PC-3 (cell line): ENCODE measurements at places on chromosomes 16 and 17.

DNA sequence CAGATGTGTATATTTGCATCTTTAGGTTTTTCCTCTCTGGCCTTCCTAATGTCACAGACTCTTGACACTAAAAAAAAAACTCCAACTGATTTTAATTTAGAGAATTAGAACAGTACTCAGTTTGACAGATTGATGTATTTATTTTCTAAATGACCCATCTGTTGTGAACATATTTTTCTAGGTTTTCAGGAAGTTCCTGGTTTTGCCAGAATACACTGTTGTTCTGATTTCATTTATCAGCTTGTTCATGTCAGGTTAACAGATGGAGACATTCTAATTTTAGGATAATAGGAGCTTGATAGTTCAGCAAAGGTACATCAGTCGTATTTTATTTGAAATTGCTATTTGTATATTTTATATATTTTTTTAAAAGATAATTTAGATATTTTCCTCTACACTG, 133.4 kb downstream of the TANC2 start:
- no peak for DNase-seq

GRCh38 chr16:85707528-85708095, 18.9 kb upstream of the GINS2 start:
- no peak for DNase-seq

DNA sequence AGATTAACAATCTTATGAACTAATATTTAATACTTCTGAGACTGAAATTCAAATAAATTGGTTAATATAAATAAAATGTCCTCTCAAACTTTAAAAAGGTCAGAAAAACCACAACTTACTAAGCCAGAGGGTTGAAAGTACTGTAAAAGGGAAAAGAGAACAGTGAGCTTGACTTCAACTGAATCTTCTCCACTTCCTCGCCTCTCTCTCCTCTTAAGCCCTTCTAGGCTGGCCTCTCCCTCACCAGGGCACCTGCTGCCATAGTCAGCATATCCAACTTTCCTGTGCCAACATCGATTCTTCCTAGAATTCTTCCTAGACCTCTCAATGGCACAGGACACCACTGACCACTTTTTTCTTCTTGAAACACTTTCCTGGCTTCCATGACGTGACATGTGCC, 19.4 kb downstream of the GNA13 start:
- DNase-seq = no peak

DNA sequence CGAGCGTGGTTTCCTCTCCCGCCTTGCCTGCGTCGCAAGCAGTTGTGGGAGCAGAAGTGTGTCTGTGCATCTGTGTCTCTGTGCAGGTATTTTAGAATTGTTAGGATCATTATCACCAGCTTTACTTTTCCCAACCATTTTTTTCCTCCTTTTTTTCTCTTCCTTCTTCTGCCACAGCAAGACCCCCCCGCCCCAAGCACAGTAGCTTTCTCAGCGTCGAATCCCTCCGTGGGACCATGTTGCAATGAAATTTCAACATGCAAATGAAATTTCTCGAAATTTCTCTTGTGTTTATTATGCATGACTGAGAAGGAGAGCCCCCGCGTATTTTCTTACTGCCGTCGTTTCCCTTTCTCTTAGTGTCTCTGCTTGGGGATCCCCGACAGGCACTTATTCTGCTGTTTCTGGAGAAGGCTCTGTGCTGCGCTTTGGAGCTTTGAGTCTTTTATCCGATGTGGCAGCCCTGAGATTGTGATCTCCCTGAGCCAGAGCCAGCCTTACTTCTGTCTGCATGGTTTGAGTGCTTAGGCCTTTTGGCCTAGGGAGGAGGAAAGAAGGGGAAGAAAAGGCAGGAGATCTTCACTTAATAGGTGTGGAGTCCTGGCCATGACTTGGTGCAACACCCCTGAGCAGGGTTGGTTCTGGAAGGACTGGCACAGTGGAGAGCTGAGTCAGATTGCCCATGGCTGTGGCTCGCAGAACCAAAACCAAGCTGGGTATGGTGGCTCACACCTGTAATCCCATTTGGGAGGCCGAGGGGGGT, 5.0 kb downstream of the ARMC7 start:
- DNase-seq = no peak

DNA sequence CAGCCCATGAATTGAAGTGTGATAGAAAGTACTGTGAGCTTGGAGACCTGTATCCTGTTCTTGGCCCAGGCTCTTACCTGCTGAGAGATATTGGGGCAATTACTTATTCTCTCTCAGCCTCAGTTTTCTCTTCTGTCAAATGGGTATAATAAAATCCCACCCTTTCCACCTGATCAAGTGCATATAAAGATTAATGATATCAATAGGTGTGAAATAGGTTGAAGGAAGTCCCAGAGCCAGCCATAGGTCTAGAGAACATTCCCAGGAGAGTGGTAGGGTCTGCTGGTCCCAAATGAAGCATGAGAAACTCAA, 81.2 kb downstream of the GNAO1 start:
- no peak for DNase-seq
